ENCODE measurements at places on chromosomes 16 and 17. TPM values are rescaled to one million over a fixed set of nuclear protein-coding genes. Genes with fewer than 3 reads are reported as not detected.

CLEC10A gene
- not detected for total RNA-seq

DNA sequence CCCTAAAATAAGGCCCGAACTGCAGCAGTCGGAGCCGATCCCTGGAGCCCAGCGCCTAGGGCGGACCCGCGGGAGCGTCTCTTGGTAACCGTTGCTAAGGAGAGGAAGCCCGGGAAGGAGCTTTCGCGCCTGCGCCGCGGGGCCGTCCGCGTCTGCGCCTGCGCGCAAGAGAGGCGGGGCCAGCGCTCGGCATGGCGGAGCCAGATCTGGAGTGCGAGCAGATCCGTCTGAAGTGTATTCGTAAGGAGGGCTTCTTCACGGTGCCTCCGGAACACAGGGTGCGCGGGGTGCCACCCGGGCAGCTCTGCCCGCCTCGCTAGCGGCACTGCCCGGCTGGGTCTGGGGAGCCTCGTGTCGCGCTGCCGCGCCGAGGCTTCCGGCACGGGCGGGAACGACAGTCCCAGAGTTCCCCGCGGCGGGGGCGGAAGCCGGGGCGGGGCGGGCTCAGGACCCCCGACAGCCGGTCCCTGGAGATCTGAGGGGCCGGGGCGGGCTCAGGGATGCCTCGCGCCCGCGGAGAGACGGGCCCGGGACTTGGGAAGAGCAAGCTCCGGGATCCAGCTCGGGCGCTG, at the start of gene CDK10:
Gene CDK10, plus strand, starts transcription at position 170 of the 572 bp plus-strand sequence. Its CDS starts 22 bp downstream, at position 192.
- peak; percentile 96 for DNase-seq

NPIPB6 gene
- total RNA-seq, result 8.3 TPM

GRCh38 chr17:35743626-35744328, 9.3 kb downstream of the GAS2L2 start:
- peak; percentile 78 for DNase-seq

- no peak for DNase-seq
Observed at GRCh38 chr17:63446753-63447470, 806 bp upstream of the CYB561 start.

GRCh38 chr17:41486809-41487530, 2.7 kb downstream of the KRT36 start:
- DNase-seq, result peak; percentile 77

DNA sequence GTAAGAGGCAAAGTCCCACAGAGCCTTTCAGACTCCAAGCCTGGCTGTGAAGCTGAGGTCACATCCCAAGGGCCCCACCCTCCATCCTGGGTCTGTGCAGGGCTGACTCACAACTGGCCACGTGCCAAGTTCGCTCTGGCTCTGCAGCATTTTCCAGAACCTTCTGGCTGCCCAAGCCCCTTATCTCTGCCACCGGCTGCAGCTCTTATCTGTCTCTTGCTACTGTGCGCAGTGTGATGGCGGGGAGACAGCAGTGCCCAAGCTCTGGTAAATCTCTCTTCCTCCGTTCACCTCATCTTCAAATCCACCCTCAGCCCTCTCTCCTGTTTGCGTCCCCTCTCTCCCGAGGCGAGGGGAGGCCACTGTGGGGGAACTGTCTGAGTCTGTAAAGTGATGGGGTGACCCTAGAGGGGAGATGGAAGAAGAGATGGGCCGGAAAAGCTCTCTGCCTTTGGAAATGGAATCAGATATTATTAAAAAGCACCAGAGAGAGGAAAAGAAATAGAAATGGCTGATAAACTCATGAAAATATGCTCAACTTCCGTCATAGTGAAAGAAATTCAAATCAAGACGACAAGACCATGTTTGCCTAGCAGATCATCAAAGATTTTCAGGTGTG, 162.7 kb upstream of the CDC42EP4 start:
- DNase-seq, result no peak

- DNase-seq, result no peak
Observed at GRCh38 chr17:27343977-27344607, 50.2 kb downstream of the WSB1 start.

GRCh38 chr17:13421581-13422130, 180.1 kb downstream of the HS3ST3A1 start:
- no peak for DNase-seq

GRCh38 chr16:84498859-84499620, 5.4 kb downstream of the MEAK7 start:
- DNase-seq, result no peak

DNA sequence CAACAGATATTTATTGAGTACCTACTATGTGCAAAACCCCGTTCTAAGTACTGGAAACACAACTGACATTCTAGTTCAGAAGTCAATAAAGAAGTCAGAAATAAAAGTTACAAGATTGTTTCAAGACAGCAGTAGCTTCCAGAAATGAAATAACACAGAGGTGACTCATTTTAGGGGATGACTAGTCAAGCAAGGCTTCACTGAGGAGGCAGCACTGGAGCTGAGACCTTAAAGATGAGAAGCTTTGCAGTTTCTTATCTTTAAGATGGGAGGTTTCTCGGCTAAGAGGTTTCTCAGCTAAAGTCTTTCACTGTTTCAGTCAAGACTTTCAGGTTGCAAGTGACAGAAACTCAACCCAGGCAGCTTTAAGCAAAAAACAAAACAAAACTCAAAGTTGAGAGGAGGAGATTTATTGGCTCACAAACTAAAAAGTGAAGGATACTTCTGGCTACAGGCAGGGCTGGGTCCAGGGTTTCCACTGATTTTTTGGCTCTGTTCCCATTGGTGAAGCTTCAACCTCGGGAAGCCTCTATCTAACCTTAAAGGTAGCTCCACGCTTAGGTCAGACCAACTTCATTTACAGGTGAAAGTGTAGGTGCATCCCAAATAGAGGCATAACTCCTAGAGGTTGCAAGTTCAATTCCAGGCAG, 7.4 kb upstream of the MMP2 start:
- no peak for DNase-seq

- no peak for DNase-seq
Observed at GRCh38 chr17:56523042-56523441, 70.5 kb upstream of the NOG start.

DNA sequence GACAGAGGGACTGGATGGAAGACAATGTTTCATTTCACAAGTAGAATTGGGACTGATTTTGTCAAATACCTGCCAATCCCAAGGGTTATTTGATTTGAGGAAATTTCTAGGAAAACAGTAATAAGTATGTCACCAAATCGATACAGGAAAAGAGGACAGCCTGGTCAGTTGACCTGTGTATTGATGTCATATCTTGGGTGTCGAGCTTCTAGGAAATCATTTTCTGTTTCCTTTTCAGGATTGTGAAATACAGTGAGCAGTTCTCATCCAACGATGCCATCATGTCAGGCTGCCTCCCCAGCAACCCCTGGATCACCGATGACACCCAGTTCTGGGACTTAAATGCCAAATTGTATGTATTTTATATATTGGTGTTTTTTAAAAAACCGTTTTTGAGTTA, 56.1 kb downstream of the RGS9 start:
- no peak for DNase-seq

DNA sequence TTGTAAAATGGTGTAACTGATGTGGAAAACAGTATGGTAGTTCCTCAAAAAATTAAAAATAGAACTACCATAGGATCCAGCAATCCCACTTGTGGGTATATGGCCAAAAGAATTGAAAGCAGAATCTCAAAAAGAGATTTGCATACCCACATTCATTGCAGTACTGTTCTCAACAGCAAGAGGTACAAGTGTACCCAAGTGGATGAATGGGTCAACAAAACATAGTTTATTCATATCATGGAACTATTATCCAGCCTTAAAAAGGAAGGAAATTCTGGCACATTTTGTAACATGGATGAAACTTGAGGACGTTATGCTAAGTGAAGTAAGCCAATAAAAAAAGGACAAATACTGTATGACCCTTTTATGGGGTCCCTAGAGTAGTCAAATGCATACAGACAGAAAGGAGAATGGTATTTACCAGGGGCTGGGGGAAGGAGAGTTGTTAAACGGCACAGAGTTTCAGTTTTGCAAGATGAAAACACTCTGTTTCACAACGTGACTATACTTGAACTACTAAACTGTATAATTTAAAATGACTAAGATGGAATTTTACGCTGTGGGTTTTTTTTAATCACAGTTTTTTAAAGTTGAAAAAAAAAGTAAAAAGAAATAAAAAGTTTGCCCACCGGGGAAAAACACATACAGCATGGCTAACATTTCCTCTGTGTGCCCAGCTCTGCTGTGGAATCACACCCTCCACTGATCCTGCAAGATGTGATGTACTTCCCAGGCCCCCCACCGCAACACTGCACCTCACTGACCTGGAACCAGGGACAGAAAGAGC, 6.1 kb downstream of the TVP23A start:
- DNase-seq, result no peak

PDK2 gene
- not detected for total RNA-seq

CNOT1 gene
- total RNA-seq, result 299 TPM

- DNase-seq, result peak; percentile 93
Observed at GRCh38 chr17:1186923-1187771, 7.4 kb upstream of the ABR start.

DNA sequence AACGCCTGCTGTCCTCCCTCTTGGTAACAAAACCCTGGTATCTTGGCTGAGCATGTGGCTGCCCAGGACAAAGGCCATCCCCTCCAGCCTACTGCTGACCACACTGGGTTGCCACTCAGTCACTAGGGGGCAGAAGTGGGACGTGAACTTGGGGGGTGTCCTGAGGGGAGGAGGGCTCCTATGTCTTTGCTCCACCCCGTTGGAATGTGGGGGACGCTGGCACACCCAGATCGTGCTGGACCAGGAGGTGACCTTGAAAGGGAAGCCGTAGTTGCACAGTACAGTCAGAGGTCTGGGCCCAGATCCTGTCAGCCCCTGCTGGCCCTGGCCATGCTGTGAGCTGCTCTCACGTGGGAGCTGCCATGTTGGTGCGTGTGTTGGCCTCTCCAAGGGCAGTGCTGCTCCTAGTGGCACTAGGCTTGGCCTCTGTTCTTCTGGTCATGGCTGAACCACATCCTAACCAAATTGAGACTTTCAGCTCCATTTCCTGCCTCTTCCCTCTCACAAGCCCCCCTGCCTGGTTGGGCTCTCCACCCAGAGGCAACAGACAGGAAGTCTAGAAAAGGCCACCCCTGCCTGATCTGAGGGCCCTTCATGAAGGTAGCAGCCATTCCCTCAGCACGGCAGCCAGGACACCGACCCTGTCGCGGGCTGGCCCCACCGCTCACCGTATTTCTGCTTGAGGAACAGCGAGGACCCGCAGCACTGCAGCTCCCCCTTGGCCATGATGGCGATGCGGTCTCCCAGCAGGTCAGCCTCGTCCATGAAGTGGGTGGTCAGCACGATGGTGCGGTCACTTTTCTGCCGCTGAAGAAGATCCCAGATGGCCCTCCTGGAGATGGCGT, 29.0 kb upstream of the RNPS1 start:
- DNase-seq, result peak; percentile 76

- DNase-seq, result no peak
Observed at GRCh38 chr17:36731811-36732210, 130.4 kb downstream of the MRM1 start.

SPNS2 gene
- total RNA-seq, result not detected

PPL gene
- not detected for total RNA-seq

IKZF3 gene
- 137 TPM for total RNA-seq

PRAC1 gene
- total RNA-seq, result not detected

- DNase-seq, result no peak
Observed at GRCh38 chr17:70535986-70536385, 366.7 kb downstream of the KCNJ2 start.

NXPH3 gene
- not detected for total RNA-seq

EPX gene
- total RNA-seq, result not detected

TBC1D3E gene
- total RNA-seq, result not detected

KRT20 gene
- not detected for total RNA-seq

DNA sequence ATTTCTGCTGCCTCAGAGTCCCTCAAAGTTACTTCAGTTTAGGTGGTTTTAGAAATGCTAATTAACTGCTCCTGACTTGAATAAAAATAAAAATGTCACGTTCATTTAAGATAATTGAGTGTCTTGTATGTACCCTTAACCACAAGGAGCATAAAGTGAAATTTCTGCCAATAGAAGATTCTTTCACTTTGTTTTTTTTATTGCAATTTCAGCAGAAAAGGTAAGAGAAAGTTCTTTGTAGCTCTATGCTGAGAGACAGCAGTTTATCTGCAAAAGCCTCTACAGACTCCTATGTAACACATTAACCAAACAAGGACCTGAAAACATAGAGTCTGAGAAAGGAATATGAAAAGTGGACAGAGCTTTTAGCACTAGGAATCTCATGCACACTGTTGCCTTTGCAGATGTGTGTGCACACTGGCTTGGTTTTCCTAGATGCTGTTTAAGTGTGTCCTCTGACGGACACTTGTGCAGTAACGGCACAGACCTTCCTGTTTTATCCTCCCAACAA, 11.6 kb downstream of the ARHGAP44 start:
- DNase-seq, result no peak

GRCh38 chr17:48192321-48192731, 84.8 kb downstream of the SNX11 start:
- DNase-seq, result no peak

USP32 gene
- 48.1 TPM for total RNA-seq

POLR3K gene
- total RNA-seq, result 11.9 TPM

RGS9 gene
- total RNA-seq, result 13.4 TPM

DNA sequence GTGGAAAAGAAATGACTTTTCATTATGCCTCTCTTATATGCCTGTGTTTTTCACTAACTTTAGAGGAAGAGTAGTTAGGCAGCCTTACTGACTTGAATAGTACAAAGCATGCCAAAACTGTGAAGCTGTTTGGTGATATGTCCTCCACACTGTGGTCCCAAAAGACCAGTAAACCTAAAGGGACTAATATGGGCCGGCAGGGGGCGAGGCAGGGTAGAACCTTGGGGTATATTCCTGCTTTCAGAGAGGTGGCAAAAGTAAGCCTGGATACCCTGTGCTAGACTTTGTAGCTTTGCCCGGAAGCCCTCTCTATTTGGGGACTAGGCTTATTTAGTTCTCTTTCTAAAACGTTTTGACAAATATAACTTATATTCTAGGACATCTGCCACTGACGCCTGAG, 36.5 kb upstream of the VWA3A start:
- no peak for DNase-seq

FOXN1 gene
- not detected for total RNA-seq

GRCh38 chr16:50299508-50300105, 33.3 kb downstream of the ADCY7 start:
- no peak for DNase-seq

DNA sequence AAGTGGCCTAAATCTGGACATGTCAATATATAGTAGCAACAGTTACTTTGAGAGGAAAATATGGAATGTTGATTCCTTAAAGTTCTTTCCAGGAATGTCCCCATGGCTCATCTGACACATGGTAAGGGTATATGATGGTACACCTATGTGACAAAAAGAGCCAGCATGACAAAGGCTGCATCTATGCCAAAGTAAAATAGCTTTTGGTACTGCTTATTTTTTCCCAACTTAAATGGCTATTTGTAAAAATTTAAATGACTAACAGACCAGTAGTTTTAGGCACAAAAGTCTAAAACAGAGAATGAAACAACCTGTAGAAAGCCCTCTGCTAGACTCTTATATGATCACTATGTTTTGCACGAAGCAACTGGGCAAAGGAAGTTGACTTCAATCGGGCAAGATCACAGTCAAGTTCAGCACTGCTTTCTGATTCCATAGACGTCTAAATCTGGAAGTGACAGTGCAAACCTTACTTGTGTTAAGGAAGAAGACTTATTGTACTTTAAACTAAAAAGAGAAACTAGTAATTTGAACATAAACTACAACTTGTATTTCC, 135.1 kb downstream of the SKAP1 start:
- no peak for DNase-seq

GRCh38 chr17:71801301-71801700, 319.5 kb upstream of the SOX9 start:
- DNase-seq, result no peak

GRCh38 chr16:30622455-30623032, 12.4 kb upstream of the ZNF689 start:
- DNase-seq, result peak; percentile 88
